ENCODE measurements at places on chromosomes 4 and X.
A peak's percentile ranks its signal among the peaks of the same experiment; 100 is the strongest.

DNA sequence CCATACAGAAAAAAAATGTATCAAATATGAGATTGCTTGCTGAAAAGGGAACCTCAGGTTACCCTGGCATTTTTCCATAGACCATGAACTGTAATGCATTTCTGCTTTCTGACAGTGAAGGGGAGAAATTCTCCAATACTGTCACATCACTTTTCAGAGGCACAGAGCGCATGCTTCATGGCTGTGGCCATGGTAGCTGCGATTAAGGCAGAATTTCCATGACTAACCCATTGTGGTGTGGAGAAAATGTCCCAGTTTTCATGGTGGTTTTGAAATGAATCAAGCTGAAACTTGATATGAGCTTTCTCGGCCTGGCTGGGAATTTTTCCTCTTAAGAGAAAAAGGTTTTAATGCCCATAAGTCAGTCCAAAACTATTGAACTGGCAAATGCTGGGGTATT is 39.5 kb upstream of the MAP3K15 start:
- no peak for DNase-seq

- DNase-seq, result no peak
These were observed 168.8 kb downstream of the RELL1 start for GRCh38 chr4:37517326-37517725.

DNA sequence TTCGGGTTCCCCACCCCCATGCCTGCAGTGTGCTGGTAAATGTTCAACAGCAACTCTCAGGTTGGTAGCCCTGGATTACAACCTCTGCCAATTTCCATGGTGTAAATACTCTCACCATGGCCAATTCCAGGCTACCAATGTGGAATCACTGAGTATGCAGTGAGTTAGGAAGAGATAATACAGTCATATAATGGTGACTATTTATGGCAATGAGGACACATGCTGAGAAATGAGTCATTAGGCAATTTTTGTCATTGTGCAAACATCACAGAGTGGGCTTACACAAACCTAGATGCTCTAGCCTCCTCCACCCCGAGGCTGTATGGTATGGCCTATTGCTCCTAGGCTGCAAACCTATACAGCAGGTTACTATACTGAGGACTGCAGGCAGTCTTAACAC is 4.6 kb upstream of the CLDN24 start:
- no peak for DNase-seq

- DNase-seq, result no peak
These were observed 26.4 kb upstream of the PNMA3 start for GRCh38 chrX:153029875-153030274.

DNA sequence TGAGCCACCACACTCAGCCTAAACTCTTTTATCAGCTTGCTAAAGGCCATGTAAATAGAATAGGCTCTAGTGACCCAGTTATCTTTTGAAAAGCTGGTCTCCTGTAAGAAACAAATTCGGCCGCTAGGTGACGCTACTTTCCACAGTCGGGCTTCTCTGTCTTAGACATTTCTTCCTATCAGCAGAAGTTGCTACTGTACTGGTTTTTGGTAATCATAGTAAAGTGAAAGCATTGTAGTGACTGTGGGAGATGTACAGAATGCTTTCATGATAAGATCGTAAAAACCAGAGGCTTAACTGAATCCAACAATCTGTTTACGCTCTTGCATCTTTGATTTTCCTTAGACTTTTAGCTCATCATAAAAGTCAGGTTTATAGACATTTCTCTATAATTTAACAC is 82.6 kb downstream of the GK start:
- no peak for DNase-seq

- no peak for DNase-seq
These were observed 1006.3 kb upstream of the AGA start for GRCh38 chr4:178448372-178449035.

DNA sequence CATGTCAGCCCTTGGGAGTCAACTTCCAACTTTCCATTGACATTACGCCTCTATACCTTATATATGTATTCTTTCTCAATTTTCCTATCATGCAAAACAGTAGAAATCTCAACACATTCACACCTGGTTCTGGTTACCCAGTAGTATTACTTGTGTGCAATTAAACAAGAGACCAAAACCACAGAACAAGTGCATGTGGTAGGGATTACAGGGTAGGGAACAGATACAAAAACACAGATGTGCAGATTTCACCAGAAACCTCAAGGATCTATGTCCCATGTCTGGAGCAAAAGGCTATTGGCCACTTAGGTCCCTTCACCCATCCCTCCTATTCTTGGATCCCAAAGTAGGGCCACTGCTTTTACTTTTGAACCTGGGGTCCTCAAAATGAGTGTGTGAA is 143.6 kb upstream of the ZCCHC13 start:
- no peak for DNase-seq

DNA sequence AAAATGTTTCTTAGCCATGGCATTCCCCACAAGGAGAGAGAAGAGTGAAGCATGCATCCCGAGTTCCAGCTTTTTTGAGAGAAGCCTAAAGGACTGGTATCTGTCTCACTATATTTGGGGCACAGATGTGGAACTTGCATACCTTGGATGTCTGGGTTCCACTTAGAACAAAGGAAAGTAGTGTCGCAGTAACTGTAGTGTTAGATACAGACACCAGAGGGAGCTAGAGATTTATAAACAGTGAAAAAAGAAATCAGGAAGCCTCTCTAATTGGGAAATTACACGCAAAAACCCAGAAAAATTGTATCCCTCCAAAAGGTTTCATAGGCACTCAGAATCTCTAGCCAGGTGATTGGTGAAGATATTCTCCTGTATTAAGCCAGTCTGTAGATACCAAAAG is 34.4 kb downstream of the AGTR2 start:
- DNase-seq, result no peak

GRCh38 chr4:48167538-48168263 is 33.7 kb upstream of the TXK start:
- DNase-seq, result no peak

DNA sequence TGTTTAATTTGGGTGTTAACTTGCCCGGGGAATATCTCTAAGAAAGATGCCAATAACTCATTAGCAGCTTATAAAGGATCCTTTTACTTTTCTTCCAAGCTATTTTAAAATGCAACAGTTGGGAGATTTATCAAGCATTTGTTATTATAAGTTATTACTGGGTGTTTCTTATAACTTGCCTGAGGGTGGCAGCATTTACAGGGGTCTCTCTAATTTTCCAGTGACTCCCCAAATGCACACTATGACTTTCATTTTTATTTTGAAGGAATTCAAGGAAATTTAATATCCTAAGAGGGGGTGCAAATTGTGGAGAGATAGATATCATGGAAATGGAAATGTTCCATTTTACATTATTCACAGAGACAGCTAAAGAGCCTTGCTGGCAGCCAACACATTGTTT is 138.0 kb downstream of the PDGFRA start:
- no peak for DNase-seq

- no peak for DNase-seq
These were observed 4.1 kb downstream of the SLIT2 start for GRCh38 chr4:20255823-20256222.

GRCh38 chr4:87688316-87688715 is 38.2 kb downstream of the DMP1 start:
- no peak for DNase-seq

DNA sequence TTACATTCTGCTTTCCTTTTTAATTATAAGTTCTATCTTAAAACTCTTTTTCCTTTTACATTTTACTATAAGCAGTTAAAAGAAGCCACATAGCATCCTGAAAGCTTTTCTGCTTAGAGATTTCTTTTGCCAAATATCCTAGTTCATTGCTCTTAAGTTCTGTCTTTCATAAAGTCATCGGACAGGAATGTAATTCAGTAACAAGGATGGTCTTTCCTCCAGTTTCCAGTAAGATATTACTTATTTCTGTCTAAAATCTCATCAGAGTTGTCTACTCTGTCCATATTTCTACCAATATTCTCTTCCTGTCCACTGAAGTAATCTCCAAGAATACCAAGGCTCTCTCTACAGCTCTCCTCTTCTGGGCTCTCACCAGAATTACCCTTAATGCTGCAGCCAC is 37.5 kb upstream of the ADH1C start:
- DNase-seq, result no peak

GRCh38 chr4:161704040-161704439 is 459.8 kb downstream of the FSTL5 start:
- DNase-seq, result no peak

- no peak for DNase-seq
These were observed 173.8 kb upstream of the SCML1 start for GRCh38 chrX:17563515-17563914.

GRCh38 chr4:110085131-110085530 is 113.3 kb downstream of the ELOVL6 start:
- no peak for DNase-seq

DNA sequence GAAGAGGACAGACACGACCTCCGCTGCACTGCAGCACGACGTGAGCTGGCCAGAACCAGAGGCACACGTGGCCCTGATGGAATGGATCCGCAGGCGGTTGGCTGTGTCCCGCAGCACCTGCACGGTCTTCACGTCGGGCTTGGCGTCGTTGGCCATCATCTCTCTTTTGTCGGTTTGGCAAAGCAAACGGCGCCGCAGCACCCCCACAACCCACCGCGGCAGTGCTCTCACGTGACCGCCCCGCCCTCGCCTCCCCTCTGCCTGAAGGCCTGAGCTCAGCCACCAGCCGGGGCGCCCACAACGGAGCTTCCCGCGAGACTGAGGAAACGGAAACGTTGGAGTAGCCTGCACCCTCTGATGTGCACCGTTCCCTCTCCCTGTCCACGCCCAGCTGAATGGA is at the start of gene TKTL2:
TSS of gene TKTL2 (minus strand) at position 179 of the 400 bp plus-strand sequence. CDS start at position 159, 20 bp downstream.
- no peak for DNase-seq

DNA sequence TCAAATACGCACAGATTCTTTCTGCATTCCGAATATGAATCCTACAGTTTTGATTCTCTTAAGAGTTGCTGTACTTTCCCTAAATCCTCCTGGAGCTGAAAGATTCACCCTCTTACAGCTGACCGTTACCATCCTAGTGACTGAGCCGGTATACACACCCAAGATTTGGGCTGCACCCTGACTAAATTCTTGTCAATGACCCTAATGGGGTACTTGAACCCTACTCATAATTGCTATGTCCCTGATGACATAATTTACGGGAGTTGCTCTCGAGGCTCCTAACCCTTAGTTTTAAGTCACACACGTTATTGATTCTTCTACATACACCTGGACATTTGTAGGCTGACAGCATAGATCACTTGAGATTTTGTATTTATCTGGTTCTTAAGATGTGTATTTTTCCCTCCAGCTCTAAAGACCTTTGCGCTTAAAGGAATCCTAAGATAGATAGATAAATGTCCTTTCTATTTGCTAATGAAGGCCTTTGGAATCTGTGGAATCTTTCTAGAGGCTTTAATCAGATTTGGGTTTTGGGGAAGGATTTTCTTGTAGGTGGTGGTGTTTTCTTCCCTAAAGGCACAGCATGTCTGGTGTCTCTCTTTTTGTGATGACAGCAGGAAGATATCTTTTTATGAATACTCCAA is 37.8 kb downstream of the CLDN34 start:
- DNase-seq, result no peak

GRCh38 chr4:771464-771863 is 54.5 kb downstream of the CPLX1 start:
- DNase-seq, result no peak

DNA sequence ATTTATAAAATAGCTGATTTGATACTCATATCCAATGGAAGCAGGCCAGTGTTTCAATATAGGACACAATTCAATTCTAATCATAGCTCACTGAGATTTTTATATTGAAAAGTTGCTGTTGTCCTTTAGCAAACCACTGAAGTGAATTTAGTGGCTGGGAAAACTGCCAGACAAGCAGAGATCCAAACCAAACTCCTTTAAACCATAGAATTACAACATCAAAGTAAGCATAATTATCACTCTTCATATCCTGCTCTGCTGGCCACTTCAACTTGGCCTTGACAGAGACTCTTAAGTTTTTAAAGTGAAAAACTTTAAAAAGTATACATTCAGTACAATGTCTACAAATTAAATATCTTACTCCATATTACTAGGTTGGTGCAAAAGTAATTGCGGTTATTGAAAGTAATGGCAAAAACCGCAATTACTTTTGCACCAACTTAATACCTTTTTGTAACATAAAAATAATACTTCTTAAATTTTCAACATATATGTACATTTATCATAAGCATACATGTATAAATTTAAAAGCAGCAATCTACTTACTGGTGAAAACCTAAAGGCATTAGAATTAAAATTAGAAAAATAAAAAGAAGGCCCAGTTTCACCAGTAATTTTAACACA is 433.0 kb downstream of the PCDH10 start:
- no peak for DNase-seq

- DNase-seq, result peak; percentile 87
These were observed at the start of gene SLIT2 for GRCh38 chr4:20251796-20252655. Gene SLIT2, plus strand, starts transcription at chr4:20251905. Its CDS starts 1,911 bp downstream, at chr4:20253816.

DNA sequence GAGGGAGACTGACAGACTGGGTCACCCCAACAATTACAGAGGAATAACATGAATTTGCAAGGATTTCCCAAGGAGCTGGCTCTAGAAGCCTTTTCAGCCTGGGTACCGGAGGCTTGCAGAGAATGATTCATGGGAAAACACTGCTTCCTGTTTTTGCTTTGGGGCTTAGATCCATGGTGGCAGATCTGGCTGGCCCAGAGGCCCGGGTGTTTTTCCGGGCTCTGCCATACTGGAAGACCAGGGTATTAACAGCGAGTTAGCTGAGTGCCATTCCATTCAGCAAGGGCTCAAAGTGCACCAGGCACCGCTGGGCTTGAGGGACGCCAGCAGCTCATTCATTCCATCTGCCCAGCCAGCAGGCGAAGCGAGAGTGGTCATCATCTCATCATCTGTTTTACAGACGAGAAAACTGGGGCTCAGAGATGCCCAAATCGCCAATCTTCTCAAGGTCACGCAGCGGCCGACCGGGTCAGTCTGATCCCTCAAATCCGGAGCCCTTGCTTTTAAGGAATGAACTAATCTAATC is 1.3 kb downstream of the WDR1 start:
- DNase-seq, result no peak

DNA sequence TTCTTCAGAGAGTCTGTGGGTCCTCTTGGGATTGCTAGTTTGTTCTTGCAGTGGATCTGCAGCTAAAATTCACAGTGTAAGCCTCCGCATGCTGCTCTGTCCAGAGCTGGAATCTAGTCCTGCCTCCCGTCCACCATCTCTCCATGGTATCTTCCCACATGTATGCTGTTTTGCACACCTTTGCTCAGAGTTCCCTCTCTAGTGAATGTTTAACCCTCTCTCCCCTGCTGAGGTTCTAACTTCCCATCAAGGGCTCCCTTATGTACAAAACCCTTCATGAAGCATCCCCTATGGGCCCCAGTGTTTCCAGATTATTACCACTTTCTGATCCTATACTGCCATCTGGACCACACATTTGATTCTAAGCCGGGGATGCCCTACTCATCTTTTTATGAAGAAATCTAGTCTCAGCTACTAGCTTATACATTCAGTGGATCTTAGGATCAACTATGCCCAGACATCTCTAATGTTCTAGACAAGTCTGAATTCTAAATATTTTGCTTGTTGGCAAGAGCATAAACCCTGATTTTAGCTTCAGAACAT is 157.3 kb downstream of the CPEB2 start:
- no peak for DNase-seq

All from coronary artery (tissue), 2 donors.